Karpas-422 (cell line): ENCODE measurements at places on chromosomes 12 and 14.

GRCh38 chr12:92056290-92056689 lies 89.4 kb downstream of the BTG1 start:
- DNase-seq: no peak

GRCh38 chr12:55037351-55037987 lies 17.7 kb downstream of the NEUROD4 start:
- no peak for DNase-seq

DNA sequence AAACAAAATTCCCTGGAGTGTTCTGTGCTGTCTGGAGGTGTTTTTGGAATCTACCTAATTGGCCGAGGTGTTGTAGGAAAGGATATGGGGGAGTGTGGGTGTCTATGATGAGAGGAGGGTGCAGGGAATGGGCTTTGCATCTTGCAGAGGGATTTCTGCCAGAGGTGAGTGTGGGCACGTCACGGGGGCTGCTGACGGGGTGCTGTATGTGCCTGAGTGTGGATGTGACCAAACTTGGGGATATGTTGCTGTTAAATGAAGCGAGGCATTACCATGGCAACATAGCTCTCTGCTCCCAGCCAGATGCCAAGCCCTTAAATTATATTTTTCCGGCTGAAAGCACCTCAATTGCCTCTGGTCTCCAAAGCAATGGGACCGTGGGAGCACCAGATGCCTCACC lies 44.3 kb upstream of the SPTLC2 start:
- no peak for DNase-seq

- no peak for DNase-seq
Measured at GRCh38 chr14:50037852-50038251, 78.5 kb downstream of the VCPKMT start.

- no peak for DNase-seq
Measured at GRCh38 chr14:74015963-74016362, 3.1 kb downstream of the ENTPD5 start.

DNA sequence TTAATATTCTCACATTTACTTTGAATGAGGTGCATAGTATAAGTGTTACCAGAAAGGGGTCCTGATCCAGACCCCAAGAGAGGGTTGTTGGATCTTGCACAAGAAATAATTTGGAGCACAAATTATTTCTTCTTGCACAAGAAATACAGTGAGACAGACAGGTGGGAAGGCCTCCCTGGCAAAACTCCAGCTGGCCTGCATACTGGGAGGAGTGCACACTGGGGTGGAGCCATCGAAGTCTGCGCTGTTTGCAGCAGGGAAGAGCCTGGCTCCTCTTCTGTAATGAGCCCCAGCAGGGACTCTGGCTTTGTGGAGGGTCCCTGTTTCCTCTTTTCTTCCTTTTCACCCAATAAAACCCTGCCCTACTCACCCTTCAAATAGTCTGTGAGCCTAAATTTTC lies 141.6 kb downstream of the GLT1D1 start:
- DNase-seq: no peak

- DNase-seq: no peak
Measured at GRCh38 chr12:120101617-120102016, 14.9 kb downstream of the RAB35 start.

- DNase-seq: no peak
Measured at GRCh38 chr14:95146079-95146771, 11.1 kb downstream of the DICER1 start.

- no peak for DNase-seq
Measured at GRCh38 chr14:59308673-59309072, 120.2 kb downstream of the DAAM1 start.

DNA sequence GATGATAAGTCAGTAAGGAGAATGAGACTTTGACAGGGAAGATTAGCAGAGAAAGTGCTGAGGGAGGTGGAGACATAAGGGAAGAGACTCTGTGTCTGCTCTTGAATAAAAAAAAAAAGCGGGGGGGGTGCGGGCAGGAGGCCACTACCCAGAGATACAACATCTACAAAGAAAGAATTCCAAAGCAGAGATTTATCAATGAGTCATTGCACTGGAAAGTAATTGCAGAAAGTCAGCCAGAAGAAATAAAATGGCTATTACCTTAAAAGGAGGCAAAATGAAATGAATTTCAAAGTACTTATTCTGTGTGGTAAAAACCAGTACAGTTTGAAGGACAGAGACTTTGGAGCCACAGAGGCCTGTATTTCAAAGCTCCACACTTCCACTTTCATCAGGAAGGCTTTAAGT lies 267.1 kb upstream of the PRKD1 start:
- DNase-seq: no peak

GRCh38 chr12:56146492-56147460 lies 5.6 kb upstream of the MYL6B start:
- no peak for DNase-seq

GRCh38 chr14:101185073-101185835 lies 281.7 kb upstream of the RTL1 start:
- no peak for DNase-seq

GRCh38 chr12:20695232-20695631 lies at the start of gene SLCO1C1:
SLCO1C1 (plus strand) TSS chr12:20695332; CDS start chr12:20699577, 4,245 bp downstream.
- DNase-seq: no peak

GRCh38 chr12:46371718-46372543 lies 642 bp downstream of the SLC38A2 start:
- peak; percentile 76 for DNase-seq

DNA sequence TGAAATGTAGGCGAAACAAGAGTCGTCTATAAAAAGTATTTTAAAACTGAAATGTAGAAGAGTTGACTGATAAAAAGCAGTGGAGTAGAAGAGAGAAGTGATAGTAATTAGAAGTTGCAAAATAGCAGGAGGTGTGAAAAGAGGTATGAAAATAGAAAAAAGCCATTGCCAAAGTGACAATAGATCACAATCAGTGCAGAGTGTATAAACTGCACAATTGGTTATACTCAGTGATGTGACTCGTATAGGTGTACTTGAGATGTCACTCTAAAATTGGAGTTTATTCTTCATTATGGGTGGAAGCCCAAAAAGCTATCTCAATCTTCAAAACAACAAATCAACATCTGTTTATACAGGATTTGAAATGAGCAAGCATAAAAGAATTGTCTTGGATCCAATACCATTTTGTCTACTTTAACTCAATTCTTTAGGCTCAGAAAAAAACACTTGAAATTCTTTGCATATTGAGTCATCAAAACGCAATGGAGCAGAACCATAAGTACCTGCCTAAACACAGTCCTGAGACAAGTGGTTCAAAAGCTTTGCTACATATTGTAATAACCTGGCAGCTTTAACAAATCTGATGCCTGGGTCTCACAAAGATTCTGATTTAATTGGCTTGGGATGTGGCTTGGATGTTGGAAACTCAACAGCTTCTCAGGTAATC lies 8.8 kb downstream of the IKBIP start:
- DNase-seq: peak; percentile 77

DNA sequence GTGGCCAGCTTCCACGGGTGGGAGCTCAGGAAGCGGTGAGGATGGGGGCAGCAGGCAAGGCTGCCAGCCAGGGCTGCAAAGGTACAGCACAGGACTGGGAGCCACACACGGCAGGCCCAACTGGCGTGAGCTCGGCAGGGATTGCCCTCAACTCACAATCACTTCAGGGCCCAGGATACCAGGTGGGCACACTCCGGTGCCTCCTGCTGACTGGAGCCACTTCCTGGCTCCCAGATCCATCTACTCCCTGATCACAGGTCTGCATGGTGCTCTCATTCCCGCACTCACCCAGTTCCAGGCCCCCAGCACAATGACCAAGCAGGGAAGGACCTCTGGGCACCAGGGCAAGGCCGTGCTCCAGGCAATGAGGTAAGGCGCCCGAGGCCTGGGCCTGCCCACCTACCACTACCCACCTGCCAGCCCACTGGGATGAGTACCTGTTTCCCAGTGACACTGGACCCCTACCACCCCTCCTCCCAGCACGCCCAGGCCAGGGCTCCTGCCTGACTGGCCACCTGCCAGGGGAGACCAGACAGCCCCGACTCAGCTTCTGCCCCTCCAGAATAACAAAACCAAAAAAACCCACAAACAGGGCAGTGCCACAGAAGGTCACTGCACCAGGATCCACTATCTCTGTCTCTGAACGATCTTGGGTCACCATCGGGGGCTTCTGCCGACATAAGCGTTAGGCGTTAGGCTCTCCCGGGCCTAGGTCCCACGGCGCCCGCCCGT lies 1.8 kb downstream of the JAG2 start:
- DNase-seq: no peak

- DNase-seq: peak; percentile 74
Measured at GRCh38 chr12:7190268-7191055, 976 bp downstream of the PEX5 start.

DNA sequence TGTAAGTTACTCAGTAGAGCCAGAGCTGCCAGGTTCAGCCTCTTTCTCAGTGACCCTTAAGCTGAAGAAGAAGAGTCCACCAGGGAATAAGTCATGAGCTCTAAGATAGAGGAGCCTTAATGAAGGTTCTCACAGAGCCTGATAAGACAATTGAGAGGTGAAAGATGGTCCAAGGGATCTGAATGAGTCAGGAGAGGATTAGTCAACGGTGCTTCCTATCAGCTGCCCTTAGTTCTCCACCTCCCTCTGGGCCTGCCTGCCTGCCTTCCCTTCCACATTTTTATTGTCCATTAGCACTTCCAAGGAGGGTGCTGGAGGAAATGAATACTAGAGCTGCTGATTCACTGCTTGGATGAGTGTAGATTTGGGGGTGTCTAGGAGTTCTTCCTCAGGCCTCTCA lies 161.7 kb upstream of the RMST start:
- no peak for DNase-seq

DNA sequence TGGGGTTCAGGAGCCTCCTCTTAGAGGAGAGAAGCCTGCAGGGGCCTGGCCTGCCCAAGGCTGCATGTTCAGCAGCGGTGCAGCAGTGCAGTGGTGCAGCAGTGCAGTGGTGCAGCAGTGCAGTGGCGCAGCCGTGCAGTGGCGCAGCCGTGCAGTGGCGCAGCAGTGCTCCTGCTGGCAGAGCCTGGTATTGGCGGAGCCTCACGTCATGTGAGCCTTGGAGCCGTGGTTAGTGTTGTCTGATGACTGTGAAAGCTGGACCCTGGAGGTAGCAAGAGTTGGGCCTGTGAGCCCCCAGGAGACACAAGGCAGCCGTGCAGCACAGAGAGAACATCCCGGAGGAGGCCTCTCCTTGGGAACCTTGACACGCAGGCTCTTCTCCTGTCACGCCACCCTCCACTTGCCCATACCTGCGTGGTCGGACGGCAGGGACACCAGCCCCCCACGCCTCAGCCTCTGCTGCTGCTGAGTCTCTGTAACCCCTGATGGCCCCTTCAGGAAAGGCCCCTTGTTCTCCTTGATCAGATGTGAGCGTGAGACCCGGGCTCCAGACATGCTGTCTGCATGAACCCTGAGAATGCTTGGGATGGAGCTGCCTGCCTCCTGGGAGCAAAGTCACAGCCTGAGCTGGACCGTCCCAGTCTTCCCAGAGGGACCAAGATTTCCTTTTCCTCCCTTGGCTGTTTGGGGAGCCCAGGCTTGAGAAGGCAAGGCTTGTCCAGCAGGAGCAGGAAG lies 193.7 kb downstream of the KIF26A start:
- DNase-seq: no peak

- no peak for DNase-seq
Measured at GRCh38 chr12:84512751-84513150, 399.8 kb downstream of the SLC6A15 start.

DNA sequence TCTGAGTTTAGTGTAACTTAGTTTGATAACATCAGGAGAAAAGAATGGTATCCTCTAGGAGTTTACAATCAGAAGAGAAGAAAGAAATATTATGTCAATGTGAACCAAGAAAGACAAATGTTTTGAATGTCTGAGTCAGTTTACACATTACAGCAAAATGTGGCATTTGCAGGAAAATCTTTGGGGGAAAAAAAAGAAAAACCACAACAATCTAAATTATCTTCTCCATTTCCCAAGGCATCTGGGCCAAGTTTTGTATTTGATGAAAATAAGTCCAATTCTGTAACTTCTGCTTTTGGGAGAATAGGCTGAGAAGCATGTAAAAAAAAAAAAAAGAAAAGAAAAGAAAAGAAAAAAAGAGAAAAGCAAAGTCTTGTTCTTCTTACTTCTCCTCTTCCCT lies 58.8 kb upstream of the FLRT2 start:
- DNase-seq: no peak

DNA sequence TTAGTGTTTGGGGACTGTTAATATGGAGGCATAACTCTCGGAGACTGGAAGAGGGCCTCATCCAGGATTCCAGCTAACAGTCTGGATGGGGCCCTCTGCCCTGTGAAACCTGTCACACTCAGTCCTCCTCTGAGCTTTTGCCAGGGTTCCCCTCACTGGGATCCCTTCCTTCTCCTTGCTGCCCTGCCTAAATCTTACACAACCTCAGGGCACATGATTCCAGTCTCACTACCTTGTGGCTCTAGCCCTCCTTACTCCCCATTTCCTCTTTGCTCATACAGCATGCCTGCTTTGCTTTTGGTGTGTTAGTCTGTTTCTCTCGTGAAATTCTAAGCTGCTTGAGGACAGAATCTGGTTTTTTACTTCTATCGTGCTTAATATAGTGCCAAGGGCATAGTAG lies 942 bp upstream of the GSG1 start:
- DNase-seq: no peak

DNA sequence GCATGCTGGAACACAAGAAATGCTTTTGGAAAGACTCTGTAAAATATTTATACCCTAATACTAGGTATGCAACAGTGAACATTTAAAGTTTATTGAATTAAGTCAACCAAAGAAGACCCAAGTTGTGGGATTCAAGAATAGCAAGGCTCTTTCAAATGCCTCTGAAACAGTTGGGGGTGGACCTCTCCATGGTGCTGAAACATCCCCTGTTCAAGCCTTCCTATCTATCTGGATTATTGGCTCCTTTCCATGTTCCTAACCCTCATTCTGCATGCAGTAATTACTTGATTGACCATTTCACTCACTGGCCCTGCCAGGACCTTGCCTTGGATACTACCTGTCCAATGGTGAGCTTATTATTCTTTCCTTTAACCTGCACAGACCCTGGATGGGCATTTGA lies 349.7 kb downstream of the NRXN3 start:
- peak; percentile 82 for DNase-seq

- peak; percentile 73 for DNase-seq
Measured at GRCh38 chr14:50954811-50955372, 10.6 kb upstream of the PYGL start.

GRCh38 chr12:104652910-104653309 lies 196.2 kb downstream of the CHST11 start:
- DNase-seq: no peak

DNA sequence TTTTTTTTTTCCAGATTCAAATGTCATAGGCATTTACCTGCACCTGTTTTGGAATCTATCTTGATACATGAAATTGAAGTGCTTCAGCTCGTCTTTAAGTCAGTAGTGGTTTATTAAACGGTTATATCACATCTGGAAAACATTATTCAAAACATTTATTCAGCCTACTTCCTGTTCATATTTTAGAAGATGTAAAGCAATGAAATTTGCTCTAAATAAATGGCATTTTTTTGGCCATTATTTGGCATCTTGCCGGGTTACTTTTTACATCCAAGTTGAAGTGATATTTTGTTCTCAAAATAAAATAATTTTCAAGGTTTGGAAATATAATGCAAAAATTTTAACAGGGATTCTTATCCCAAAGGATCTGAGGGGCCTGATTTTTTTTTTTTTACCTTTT lies 103.1 kb downstream of the EML1 start:
- DNase-seq: no peak

GRCh38 chr14:103015426-103015825 lies 41.9 kb downstream of the CDC42BPB start:
- no peak for DNase-seq

GRCh38 chr14:92247341-92247740 lies 75.6 kb upstream of the SLC24A4 start:
- DNase-seq: no peak
